ENCODE measurements at places on chromosomes 12 and 14. TPM values are rescaled to one million over a fixed set of nuclear protein-coding genes. Genes with fewer than 3 reads are reported as not detected.

OASL gene
- not detected for total RNA-seq

GDF11 gene
- total RNA-seq, result 8.1 TPM

CLEC4C gene
- not detected for total RNA-seq

NANOG gene
- total RNA-seq, result not detected

TAS2R7 gene
- not detected for total RNA-seq

GATC gene
- total RNA-seq, result 11.6 TPM

CFAP251 gene
- 2.2 TPM for total RNA-seq

IKZF4 gene
- total RNA-seq, result 2.6 TPM

SPX gene
- 5.6 TPM for total RNA-seq

SMOC1 gene
- total RNA-seq, result 14.1 TPM

GPR137C gene
- total RNA-seq, result 0.98 TPM

- no peaks in the 10 kb centered on the region for H3K4me1 ChIP-seq
- DNase-seq, result no peak
- no peaks in the 10 kb centered on the region for H3K36me3 ChIP-seq
Measured at GRCh38 chr14:53894456-53894855, 62.2 kb downstream of the BMP4 start.

GRCh38 chr12:124774462-124775167, 89.0 kb downstream of the SCARB1 start:
- no peak overlapping the region for H3K4me3 ChIP-seq
- no peaks in the 10 kb centered on the region for H3K36me3 ChIP-seq
- DNase-seq, result peak; percentile 78
- no peak overlapping the region for H3K27ac ChIP-seq
- H3K4me1 ChIP-seq, result no peaks in the 10 kb centered on the region
- no peaks in the 10 kb centered on the region for H3K27me3 ChIP-seq

- no peaks in the 10 kb centered on the region for H3K27me3 ChIP-seq
- peaks cover 63% of the 10 kb centered on the region for H3K4me1 ChIP-seq
- DNase-seq, result no peak
- H3K36me3 ChIP-seq, result peaks cover 19% of the 10 kb centered on the region
- peak overlapping the region; percentile 98 for H3K4me3 ChIP-seq
Measured at GRCh38 chr14:24136684-24137528, 912 bp downstream of the PSME1 start.

GRCh38 chr12:46181465-46181864, 87.4 kb downstream of the SLC38A1 start:
- H3K36me3 ChIP-seq, result no peaks in the 10 kb centered on the region
- H3K4me3 ChIP-seq, result no peak overlapping the region
- no peak overlapping the region for H3K27ac ChIP-seq
- no peaks in the 10 kb centered on the region for H3K4me1 ChIP-seq
- no peaks in the 10 kb centered on the region for H3K27me3 ChIP-seq

GRCh38 chr12:132083614-132083940, 60.5 kb downstream of the DDX51 start:
- peak overlapping the region; percentile 92 for H3K4me3 ChIP-seq
- no peaks in the 10 kb centered on the region for H3K36me3 ChIP-seq
- no peaks in the 10 kb centered on the region for H3K27me3 ChIP-seq
- no peaks in the 10 kb centered on the region for H3K4me1 ChIP-seq

GRCh38 chr12:128269181-128269591, 2.2 kb downstream of the TMEM132C start:
- no peaks in the 10 kb centered on the region for H3K36me3 ChIP-seq
- DNase-seq, result no peak
- no peaks in the 10 kb centered on the region for H3K4me1 ChIP-seq
- H3K27ac ChIP-seq, result no peak overlapping the region

- peak; percentile 64 for DNase-seq
- peak overlapping the region; percentile 40 for H3K27ac ChIP-seq
- H3K4me1 ChIP-seq, result no peaks in the 10 kb centered on the region
- no peak overlapping the region for H3K4me3 ChIP-seq
- H3K27me3 ChIP-seq, result no peaks in the 10 kb centered on the region
Measured at GRCh38 chr14:52961060-52961639, 10.3 kb upstream of the FERMT2 start.

DNA sequence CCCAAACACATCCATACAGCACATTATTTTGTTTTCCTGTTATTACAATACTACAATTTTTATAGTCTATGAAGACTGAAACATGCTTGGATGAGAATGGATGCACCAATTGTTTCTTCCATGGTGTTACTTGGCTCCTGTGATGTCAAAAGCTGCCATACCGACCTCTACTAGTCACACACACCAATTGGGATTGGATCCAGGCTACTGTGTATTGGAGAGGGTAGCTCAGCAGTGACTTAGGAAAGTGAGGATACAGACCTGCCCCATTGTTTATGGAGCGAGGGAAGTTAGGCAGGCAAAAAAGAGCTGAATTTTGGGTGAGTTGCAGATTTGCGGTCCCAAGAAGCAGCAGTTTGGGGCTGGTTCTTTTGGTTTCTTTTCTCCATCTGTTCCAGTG, 30.8 kb upstream of the AKAP6 start:
- H3K27me3 ChIP-seq, result no peaks in the 10 kb centered on the region
- no peaks in the 10 kb centered on the region for H3K36me3 ChIP-seq
- DNase-seq, result no peak
- no peak overlapping the region for H3K4me3 ChIP-seq
- peaks cover 6% of the 10 kb centered on the region for H3K4me1 ChIP-seq

DNA sequence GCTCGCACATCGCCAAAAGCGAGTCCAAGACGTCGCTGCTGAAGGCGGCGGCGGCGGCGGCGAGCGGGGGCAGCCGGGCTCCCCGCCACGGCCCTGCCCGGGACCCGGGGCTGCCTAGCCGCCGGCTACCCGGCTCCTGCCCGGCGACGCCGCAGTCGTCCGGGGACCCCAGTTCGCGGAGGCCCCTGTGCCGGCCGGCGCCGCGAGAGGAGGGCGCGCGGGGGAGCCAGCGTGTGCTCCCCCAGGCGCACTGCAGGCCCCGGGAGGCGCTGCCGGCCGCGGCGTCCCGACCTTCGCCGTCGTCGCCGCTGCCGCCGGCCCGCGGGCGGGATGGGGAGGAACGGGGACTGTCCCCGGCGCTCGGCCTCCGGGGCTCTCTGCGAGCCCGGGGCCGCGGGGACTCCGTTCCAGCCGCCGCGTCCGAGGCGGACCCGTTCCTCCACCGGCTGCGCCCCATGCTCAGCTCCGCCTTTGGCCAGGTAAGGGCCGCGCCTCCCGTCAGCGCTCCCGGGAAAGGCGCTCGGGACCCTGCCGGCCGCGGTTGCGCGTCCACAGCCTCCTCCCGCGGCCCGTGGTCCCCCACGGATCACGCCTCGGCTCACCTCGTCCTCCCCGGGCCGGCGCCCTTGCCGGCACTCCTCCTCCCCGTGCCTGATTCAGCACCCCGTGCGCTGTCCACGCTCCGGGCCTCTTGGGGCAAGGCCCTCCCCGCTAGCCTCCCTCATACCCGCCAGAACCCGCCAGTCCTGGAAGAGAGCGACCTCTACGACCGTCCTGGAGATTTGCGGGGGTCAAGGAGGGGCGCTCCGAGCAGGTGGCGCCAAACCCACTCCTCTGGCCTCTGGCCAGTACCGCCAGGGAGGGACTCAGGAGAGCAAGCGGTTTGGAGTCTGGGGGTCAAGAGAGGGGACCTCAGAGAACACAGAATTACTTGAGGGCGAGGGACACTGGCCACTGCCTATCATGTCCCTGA, 721 bp downstream of the CABP1 start:
- no peak overlapping the region for H3K27ac ChIP-seq
- no peaks in the 10 kb centered on the region for H3K36me3 ChIP-seq
- peaks cover 16% of the 10 kb centered on the region for H3K27me3 ChIP-seq
- peak overlapping the region; percentile 34 for H3K4me3 ChIP-seq
- DNase-seq, result no peak

- H3K27ac ChIP-seq, result no peak overlapping the region
- H3K36me3 ChIP-seq, result no peaks in the 10 kb centered on the region
Measured at GRCh38 chr12:75294797-75295196, 35.3 kb downstream of the CAPS2 start.

DNA sequence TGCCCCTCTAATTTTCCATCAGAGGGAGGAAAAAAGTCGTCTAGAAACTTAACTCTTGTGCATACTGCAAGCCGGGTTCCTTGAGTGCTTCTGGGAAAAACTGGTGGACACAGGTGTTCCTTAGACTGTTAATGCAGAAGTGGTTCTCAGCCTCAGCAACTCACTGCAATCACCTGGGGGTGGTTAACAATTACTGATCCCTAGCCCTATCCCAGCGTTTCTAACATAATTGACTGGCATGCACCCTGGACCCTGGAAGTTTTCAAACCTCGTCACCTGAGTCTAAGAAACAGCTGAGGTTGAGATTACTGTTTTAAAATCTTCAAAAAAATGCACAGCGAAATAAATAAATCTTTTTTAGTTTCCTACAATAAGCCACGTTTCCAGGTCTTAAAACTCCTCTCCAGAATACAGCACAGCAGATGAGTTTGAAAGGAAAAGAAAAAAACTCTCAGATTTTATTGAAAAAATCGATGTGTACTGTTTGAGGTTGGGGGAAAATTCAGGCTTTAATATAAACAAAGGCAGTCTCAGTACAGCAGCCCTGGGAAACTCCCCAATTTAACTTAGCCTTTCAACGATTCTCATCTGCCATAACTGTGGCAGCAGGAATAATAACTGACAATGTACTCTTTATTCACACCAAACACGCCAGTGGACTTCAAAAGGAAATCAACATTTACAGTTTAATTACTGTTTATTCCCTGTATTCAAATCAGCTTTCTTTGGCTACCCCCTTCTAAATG, 45.4 kb downstream of the PHLDA1 start:
- DNase-seq, result no peak
- no peaks in the 10 kb centered on the region for H3K27me3 ChIP-seq
- H3K27ac ChIP-seq, result no peak overlapping the region
- no peaks in the 10 kb centered on the region for H3K4me1 ChIP-seq
- H3K4me3 ChIP-seq, result no peak overlapping the region

- peak within 1 kb of the TSS; percentile 58 for H3K4me3 ChIP-seq
- H3K4me1 ChIP-seq, result no peaks in the 10 kb centered on the region
- peak; percentile 62 for DNase-seq
- no peaks in the 10 kb centered on the region for H3K36me3 ChIP-seq
Measured at GRCh38 chr14:58395812-58396788, at the start of gene TOMM20L. Gene TOMM20L, plus strand, starts transcription at chr14:58395930. Its CDS starts 28 bp downstream, at chr14:58395958.

DNA sequence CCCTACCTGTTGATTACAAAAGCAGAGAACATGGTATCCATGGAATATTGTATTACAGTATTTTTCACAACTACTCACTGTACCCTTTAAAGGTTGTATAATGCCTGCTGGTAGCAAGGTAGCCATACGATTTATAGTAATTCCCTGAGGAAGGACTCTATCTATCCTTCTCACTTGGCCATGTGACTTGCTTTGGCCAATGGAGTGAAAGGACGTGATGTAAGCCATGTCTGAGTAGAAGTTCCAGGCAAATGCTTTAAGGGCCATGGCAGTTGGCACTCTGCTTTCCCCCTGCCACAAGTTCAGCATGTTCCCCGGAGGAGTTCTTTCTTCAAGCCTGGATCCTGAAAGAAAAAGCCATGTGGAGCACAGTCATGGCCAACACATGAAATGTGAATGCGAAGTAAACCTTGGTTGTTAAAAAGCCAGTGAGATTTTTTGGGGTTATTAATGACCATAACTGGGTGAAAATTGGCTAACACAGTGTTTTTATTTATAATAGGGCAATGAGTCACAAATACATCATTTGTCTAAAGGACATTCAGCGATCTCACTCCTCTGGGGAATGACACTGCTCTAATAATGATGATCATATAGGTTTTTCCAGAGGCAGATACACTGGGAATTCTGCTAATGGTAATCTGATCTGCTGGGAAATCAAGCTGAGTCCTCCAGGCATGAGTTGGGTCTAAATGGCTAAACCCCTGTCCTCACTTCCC, 67.4 kb upstream of the SLC38A2 start:
- H3K27ac ChIP-seq, result no peak overlapping the region
- no peak for DNase-seq
- no peak overlapping the region for H3K4me3 ChIP-seq
- H3K27me3 ChIP-seq, result no peaks in the 10 kb centered on the region
- no peaks in the 10 kb centered on the region for H3K4me1 ChIP-seq
- no peaks in the 10 kb centered on the region for H3K36me3 ChIP-seq

DNA sequence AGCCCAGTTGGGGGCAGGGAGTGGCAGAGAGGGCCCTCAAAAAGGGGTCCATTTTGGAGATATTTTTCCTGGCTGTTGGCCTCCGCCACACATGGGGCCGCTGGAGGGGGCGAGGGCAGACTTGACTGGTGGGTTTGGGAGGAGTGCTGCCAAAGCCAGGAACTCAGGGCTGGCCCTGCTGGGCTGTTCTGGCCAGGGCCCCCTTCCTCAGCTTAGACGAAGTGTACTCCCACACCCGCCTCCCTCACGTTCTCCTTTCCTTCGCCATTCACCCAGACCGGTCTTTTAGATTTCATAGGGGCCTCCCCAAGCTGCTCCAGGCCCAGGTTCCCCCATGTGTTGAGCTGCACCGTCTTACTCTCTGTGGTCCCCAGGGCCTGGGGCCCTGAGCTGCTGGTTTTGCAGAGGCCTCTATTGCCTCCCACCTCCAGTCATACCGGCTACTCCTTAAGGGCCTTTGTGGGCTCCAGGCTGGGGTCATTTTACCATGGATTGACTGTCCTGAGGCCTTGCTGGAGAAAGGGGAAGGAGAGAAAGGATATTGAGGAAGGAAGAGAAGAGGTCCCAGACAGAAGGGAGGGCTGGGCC, 1.3 kb downstream of the KRT7 start:
- H3K36me3 ChIP-seq, result no peaks in the 10 kb centered on the region
- no peak for DNase-seq
- H3K4me1 ChIP-seq, result peaks cover 27% of the 10 kb centered on the region
- H3K27me3 ChIP-seq, result peaks cover 8% of the 10 kb centered on the region
- H3K4me3 ChIP-seq, result no peak overlapping the region
- no peak overlapping the region for H3K27ac ChIP-seq

DNA sequence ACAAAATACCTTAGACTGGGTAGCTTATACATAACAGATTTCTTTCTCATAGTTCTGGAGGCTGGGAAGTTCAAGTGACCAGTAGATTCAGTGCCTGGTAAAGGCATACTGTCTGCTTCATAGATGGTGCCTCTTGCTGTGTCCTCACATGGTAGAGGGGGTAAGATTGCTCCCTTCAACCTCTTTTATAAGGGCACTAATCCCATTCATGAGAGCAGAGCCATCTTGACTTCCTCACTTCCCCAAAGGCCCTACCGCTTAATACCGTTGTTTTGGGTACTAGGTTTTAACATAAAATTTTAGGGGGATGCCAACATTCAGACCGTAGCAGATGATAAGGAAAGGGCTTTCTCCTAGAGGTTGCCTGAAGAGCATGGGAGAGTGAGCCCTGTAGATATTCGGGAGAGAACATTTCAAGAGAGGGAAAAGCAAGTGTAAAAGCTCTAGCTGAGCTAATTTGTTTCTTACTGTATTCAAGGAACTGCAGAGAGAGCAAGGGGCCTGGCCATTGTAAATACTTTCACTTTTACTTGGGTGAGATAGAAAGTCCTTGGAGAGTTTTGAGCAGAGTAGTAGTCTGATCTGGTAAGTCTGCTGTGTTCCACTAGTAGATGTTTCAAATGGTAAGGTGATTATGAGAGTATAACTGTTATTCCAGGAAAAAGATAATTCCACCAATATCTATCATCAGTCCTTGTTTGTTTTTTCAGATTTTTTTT, 27.3 kb downstream of the FRS2 start:
- DNase-seq, result no peak
- no peaks in the 10 kb centered on the region for H3K27me3 ChIP-seq
- H3K4me1 ChIP-seq, result peaks cover 12% of the 10 kb centered on the region
- H3K27ac ChIP-seq, result no peak overlapping the region

GRCh38 chr12:112401903-112402498, 7.4 kb downstream of the RPL6 start:
- no peaks in the 10 kb centered on the region for H3K27me3 ChIP-seq
- H3K27ac ChIP-seq, result no peak overlapping the region
- peaks cover 30% of the 10 kb centered on the region for H3K36me3 ChIP-seq
- H3K4me1 ChIP-seq, result no peaks in the 10 kb centered on the region
- H3K4me3 ChIP-seq, result no peak overlapping the region
- DNase-seq, result no peak

- no peaks in the 10 kb centered on the region for H3K27me3 ChIP-seq
- DNase-seq, result peak; percentile 82
- no peaks in the 10 kb centered on the region for H3K36me3 ChIP-seq
- H3K4me3 ChIP-seq, result no peak overlapping the region
Measured at GRCh38 chr14:64681796-64682710, 22.2 kb upstream of the PLEKHG3 start.
